ENCODE measurements at places on chromosomes 3 and 15.

DNA sequence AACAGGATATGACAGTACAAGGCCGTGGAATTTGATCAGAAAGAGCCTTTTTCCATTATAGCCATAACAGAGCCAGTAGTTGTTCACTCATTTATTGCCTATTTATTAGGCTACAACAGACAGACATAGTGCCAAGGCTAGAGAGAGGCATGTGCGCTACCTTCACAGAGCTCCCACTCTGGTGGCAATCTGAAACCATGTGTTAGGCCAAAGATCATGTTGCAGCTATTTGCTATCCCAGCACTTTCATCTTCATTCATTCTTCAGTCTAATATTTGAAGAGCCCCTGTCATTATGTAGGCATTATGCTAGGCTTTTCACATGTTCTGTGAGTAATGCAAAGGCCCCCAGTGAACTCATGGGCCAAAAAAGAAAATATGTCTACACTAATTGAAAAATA is 404.8 kb downstream of the IGSF11 start:
- DNase-seq: no peak

DNA sequence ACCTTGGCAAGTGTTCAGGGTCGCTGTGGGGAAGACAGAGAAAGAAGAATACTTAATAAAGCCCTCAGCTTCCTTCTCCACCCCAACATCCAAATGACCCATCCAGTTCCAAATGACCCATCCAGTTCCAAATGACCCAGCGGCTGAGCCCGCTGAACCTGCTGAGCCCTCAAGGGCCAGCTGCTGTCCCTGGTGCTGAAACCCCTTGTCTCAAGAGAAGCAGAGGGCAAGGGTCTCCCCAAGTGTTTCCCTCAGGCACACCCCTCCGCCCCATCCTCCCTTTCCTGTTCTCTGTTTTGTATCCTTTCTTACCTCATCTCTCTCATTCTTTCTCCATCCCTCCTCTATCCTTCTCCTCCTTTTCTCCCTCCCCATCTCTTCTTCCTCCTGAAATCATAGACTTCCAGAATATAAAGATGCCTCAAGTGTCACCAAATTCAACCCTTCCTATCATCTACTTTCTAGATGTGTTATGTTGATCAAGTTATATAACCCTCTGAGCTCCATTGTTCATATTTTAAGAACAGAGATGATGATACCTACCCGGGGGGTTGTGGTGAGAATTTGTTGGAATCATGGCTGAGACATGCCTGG is 29.0 kb downstream of the CCDC33 start:
- DNase-seq: no peak

- no peak for DNase-seq
These were observed 29.0 kb upstream of the TBC1D21 start for GRCh38 chr15:73844356-73844755.

DNA sequence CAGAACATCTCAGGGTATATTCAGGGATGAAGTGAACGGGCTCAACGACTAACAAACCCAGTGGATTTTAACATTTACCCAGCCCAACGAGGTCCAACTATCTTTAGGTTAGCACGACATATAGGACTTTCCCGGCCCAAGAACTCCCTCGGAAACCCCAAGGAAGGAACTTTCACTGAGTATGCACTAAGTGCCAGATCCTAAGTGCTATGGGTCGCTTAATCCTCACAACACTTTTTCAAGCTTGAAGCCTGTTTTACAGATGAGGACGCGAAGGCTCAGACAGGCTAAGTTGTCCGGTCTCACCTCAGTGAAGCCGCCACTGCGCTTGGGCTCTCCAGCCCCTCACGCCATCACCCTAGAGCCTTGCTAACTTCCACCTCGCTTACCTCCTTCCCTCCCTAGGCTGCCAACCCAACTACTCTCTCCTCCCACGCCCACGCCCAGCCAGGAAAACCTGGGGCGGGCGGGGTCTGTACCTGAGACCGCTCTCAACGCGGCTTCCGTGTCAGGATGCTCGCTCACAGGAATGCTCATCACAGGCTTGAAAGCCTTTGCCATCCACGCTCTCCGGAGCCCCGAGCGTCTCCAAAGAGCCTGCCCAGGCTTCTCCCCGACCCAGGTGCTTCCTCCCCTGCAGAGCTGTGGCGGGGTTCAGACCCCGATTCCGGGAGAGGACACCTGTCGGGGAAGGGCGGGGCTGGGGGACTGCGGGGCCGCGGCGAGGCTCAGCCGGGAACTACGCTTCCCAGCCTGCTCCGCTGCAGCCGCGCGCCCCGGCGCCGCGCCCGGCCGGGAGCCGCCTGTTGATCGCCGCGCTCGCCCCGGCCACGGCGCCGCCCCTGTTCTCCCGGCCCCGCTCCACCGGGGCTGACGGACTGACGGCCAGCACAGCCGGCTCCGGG is at the start of gene TMOD2:
TSS of gene TMOD2 (plus strand) at position 806 of the 905 bp plus-strand sequence. CDS start 14,845 bp downstream, outside the sequence.
- DNase-seq: peak; percentile 72

GRCh38 chr3:170203457-170203856 is 18.8 kb upstream of the PRKCI start:
- no peak for DNase-seq

- no peak for DNase-seq
These were observed 454.7 kb downstream of the DIPK2A start for GRCh38 chr3:144426366-144426765.

- DNase-seq: no peak
These were observed 1092.3 kb downstream of the TUSC7 start for GRCh38 chr3:117801912-117802239.

DNA sequence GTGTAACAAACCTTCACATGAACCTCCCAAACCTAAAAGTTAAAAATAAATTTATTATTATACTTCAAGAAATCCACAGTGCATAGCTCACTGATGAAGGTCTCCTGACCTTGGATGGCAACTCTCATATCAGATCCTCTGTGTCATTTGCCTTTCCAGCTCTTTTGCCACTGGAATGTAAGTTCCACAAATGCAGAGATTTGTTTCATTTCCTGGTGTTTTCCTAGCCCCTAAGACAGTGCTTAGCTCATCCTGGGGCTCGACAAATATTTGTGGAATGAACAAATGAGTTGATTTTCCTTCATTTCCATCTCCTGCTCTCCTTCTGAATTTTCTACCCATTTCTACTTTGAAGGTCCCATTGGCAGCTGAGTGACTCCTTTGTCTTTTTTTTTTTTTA is 56.0 kb downstream of the FRMD4B start:
- no peak for DNase-seq

DNA sequence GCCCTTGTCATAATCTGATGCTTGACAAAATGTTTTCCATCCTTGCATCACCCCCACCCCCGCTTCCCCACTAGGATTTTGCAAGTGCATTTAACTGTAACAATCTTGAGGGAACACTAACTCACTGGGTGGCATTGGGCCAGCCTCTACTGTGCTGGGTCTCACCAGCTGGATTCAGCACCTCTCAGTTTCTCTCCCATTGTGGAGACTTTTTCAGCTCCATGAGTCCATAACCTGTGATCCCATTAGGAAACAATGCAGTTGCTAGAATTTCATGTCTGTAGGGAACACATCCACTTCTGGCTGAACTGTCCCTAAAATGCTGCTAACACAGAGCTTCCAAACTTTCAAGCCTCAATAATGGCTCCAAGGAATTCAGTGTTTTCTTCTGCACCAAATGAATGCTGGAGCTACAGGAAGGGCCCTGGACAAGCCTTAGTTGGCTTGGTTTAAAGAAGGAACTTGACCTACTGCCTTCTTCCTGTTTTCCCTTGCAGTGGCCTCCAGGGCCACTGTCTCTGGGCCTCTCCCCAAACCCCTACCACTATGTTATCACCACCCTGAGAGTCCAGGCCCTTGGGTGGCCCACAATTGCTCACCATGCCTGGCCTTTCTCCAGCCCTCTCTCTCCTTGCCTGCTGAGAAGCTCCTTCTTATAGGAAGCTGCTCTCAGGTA is 15.6 kb downstream of the CYP19A1 start:
- peak; percentile 78 for DNase-seq

DNA sequence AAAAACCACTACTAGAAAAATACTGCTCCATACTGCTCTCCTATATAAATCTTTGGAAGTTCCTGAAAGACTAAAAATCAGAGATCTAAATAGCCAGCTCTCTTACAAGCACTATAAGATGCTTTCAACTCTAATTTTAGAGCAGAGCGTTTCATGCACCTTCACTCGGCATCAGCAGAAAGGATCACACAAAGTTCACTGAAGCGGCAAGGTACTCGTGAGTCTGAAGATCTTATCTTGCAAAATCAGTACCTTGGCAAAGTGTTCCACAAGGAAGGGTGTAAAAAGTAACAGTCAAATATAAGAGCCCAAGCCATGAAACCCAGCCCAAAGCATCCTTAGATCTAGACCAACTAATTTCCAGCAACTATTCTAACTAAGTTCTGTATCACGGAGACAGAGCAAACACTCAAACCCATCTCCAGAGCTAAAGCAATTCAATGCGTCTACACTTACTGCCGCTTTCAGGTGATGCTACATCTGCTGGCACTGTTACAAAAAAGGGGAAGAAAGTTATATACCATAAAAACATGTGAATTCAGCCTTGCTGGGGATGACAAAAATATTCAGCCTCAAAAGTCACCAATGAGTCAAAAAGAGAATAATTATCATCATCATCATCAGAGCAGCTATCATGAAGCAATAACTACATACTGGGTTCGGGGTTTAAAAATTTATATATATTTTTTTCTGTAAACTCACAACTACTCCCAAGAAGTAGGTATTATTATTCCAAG is 16.3 kb downstream of the VPS39 start:
- no peak for DNase-seq

DNA sequence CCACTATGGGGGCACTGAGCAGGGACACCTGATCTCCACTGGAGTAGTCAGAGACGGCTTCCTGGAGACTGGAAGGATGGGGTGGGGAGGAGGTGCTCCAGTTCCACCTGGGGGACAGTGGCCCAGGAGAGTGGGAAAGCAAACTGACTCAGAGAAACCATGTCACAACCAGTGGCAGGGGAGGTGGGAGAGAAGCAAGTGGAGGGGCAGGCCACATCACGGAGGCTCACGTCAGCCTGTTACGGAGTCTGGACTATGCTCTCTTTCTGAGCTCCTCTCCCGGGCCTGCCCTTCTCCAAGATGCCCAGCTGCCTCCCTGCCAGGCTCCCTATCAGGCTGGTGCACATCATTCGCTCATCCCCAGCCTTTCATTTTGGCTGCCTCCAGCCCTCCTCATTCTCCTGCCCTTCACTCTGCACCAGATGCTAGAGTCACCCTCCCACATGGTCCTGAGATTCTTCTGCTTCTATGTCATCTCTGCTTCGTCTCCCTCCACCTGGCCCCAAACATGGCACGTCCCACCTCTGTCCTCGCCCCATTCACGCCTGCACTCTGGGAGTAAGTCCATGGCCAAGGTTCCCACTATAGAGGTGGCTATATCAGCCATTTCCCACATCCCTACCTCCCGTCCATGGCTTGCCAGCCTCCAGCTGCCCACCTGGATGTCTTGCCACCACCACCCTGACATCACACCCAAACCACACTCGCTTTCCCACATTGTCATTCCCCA is 100.3 kb downstream of the ADCY5 start:
- DNase-seq: peak; percentile 42

DNA sequence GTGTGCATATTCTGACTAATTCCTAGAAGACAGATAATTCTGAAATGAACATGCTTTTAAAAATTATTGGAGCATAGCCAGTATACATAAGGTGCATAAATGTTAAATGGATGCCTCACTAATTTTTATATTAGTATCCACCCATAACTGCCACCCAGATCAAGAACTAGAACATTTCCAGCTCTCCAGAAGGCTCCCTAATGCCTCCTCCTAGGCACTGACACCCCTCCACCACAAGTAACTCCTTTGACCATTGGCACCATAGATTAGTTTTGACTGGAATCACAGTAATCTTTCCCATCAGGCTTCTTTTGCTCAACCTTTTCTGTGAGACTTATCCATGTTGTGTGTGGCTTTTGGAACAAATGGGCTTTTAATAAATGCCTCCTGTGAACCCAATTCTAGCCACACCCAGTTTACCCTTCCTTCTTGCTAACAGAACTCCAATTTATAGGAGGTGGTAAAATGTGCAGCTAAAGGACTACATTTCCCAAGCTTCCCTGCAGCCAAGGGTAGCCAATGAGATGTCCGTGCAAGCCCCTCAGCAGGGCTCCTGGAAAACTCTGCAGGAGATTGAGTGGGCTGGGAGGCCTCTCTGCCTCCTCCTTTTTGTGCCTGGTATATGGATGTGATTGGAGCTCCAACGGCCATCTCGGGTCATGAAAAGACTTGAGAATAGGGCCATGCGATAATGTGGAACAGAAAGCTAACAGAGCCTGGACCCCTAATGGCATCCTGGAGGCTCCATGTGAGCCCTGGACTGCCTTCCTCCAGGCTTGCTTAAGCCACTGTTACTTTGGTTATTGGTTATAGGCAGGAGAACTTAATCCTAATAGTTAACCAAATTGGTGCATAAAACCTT is 322.6 kb upstream of the TLE3 start:
- no peak for DNase-seq

- DNase-seq: no peak
These were observed 19.4 kb downstream of the CDV3 start for GRCh38 chr3:133592843-133593242.

GRCh38 chr15:76963596-76963995 is 31.3 kb upstream of the PSTPIP1 start:
- DNase-seq: no peak

- DNase-seq: no peak
These were observed 107.7 kb upstream of the TSC22D2 start for GRCh38 chr3:150300388-150300787.

DNA sequence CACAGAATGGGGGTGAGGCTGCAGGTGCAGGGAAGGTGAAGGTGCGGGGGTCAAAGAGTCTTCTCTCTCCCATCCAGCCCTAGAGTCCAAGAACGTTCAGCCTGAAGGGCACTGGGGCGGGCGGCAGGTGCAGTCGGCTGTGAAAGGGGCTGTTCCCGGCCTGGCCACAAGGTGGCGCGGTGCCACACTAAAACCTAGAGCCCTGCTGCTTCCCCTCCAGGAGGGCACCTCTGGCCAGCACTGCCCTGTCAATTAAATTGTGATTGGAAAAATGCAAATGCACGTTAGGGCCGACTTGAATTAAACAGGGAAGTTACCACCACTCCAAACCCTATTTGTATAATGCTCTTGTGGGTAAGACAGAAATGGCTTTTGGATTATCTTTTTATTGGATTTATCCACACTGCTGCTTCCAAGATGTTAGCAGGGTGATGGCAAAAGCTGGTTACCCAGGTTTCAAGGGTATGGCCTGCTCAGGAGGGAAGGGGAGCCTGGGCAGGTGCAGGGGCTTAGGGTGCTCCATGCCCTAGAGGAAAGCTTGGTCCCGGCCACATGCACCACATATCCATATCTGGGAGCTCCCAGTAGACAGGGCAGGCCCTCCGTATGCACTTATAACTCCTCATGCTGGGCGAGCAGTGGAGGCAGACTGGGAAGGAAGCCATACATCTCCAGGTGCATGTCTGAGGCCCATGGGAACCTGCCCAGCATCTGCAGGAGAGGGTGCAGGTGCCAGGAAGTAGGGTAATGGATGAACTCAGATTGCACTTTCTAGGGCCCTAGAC is 119.8 kb downstream of the ADCY5 start:
- DNase-seq: peak; percentile 90
